ENCODE measurements at places on chromosomes 1 and 21.

- no peak for DNase-seq
Measured at GRCh38 chr1:205933671-205934618, 9.3 kb downstream of the SLC26A9 start.

DNA sequence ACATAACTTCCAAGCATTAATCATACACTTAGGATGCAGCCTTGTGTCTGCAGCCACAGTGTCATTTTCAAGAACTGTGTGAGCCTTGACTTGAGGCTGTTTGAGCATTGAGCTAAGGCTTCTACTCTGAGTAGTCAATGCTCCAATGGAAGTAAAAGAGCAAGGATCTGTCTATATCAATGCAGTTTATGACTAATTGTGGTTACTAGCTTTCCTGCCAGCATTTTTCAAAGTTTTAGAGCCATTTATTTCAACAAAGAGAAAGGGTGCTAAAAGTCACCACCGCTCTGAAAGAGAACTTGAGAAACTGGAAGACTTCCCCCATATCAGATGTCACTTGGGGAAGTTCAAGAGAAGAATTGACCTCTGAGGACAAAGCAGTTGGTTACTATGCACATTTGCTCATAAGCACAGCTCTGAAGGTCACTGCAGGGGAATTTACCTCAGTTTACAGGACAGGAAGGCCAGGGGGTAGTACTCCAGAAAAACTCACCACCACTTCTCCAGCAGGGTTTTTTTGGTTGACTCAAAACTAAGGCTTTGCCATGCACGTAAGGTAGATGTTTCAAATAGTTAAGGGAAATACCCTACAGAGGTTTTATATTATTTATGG, 24.5 kb upstream of the RGS1 start:
- DNase-seq = no peak

DNA sequence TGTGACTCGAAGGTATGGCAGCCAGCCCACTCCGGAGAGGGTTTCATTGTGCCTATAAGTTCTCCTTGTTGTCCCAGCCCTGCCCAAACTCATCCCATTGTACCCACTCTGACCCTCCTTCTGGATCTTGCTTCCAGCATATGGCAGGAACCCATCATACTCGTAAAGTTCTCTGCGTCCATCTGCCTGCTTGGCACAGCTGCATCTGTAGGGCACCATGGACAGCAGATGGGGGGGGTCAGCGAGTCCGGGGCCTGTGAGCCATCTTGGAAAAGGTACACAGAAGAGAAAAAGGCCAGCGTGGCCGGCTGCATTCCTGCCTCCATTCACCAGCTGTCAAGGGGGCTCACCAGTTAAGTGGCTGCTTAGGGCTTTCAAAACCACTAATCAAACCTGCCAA, 94.9 kb upstream of the IGSF21 start:
- DNase-seq = no peak

GRCh38 chr1:53316766-53317581, 10.9 kb downstream of the LRP8 start:
- no peak for DNase-seq

- no peak for DNase-seq
Measured at GRCh38 chr1:48571303-48571987, 99.4 kb upstream of the SPATA6 start.

- DNase-seq = no peak
Measured at GRCh38 chr1:246724731-246725095, 504 bp downstream of the SCCPDH start.

DNA sequence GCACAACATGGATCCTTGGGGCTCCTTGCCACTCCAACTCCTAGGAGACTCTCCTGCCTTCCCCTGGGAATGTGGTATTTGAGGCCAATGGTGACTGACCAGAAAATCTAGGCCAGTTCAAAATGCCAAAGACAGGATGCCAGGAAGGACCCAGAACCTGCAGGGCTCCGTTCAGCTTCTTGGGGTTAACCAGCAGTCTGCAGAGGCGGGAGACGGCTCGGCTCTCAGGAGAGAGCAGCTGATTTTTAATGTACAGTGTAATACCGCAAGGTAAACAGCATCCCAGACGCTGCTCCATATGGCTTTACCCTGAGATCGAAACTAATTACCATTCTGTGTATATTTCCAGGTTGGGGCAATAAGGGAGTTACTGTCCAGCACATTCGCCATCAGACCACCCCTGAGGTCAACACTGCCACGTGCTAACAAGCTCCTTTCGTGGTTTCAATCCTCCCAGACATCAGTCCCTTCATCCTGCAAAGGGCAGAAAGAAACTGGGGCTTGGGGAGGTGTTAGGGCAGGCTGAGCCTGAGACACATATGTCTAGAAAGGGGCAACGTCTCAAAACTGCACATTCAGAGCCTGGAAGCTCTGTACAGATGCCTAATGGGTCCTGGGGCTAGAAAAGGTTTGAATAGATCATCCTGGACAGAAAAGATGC, 16.7 kb downstream of the ITPKB start:
- DNase-seq = no peak

DNA sequence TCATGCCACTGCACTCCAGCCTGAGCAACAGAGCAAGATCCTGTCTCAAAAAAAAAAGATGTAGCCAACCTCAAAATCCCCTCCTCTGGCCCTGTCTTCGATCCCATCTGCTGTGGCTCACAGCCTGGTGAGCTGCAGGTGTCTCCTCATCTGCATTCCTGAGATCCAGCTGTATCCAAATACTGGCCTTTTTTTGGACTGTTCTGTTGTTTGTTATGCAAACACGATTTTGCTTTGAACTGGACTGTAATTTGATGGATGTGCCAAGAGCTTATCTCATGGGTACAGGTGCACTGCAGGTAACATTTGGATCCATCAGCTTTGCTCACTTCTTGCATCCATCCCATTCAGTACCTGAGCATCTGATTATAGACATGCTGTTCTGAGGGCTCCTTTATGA, 14.1 kb upstream of the FAM43B start:
- no peak for DNase-seq

- no peak for DNase-seq
Measured at GRCh38 chr1:183476081-183476480, 3.8 kb downstream of the SMG7 start.

DNA sequence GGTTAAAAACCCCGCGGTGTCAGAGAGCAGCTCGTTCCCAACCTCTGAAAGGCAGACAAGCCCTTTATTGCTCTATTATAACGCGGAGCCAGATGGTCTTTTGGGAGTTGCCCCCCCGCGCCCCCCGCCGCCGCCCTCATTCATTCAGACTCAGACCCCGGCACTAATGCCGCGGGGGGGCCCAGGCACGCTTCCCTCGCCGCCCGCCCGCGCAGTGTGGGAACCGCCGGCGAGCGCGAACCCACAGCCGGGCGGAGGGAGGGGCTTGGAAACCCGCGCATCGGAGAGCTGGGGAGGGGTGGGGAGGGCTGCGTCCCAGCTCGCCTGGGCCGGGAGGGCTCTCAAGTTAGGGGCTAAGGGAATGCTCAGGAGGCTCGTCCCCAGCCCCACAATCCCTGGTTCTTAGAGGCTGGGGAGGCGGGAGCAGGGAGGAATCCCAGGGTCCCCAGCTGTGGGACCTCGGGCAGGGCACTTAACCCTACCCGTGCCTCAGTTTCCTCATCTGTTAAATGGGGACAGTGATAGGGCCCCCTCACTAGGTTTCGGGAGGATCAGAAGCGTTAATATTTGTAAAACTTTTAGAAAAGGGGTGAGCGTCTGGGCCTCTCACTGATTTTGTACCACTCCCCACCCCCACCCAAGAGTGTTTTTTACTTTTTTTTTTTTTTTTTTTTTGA, 10.9 kb upstream of the HES5 start:
- DNase-seq = no peak

DNA sequence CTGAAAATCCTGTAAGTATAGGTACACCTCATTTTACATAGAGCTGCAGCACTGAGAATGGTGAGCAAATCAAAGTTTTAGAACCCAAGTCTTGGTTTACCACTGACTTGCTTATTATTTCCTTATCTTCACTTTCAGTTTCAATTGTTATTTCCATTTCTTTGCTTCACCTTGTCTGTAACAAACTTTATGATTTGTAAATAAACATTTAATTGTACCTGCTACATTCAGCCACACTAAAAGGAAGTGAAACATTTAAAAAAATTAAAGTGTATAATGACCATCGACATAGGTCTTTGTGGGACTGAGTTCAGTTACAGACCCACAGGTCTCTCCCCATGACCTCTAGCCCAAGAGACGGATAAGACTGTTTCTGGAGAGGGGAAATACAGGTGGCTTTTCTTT, 34.4 kb downstream of the LGR6 start:
- DNase-seq = no peak

DNA sequence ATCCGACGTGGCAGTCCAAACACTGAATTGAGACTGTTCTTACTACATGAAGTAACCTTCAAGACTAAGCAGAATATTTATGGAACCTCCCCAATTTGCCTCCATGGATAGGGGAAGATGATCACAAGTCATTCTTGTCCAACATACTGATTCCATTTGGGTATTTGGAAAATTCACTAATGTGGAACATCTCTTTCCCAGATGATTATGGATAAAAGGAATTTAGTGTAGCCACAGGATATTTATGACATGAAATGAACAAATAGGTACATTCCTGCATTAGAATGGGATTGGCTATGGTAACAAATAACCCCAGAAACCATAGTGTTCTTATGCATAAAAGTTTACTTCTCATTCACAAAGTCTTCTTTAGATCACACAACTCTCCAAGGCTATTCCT, 40.2 kb upstream of the SGIP1 start:
- no peak for DNase-seq

GRCh38 chr1:67044631-67045270, 9.2 kb downstream of the SLC35D1 start:
- no peak for DNase-seq

GRCh38 chr1:173420330-173420806, 56.8 kb upstream of the PRDX6 start:
- peak; percentile 47 for DNase-seq

GRCh38 chr1:92730476-92730875, 54.4 kb downstream of the EVI5 start:
- DNase-seq = no peak

DNA sequence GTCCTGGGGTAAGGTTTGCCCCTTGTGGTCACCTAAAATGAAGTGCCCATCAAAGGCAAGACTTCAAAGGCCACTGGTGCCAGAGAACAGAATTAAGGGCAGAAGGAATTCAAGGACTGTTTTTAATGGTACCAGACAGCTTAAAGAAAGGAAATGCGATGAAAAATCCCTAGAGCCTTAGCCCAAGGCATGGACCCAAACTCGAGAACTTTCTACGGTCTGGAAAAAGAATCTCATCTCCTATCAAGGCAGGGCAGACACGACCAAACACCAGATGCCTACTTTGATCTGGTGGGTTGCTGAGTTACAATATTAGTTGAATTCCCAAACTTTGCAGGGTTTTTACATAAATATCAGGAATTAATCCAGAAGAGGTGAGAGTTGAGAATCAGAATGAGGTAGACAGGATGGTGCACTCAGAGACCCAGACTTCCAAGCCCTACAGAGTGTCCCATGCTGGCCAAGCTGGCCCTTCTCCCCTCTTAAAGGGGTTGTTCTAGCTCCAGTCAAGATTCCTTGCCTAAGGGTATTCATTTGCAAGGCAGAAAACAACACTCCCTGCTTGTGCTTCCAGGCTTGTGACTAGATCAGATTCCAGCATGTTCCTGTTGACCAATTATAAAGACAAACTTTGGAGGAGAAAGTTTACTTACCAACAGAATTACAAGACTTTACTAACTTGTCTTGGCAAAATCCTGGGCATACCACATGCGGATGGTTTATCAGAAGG, 48.0 kb downstream of the EDN2 start:
- no peak for DNase-seq

- DNase-seq = no peak
Measured at GRCh38 chr1:154736841-154737240, 128.9 kb upstream of the ADAR start.

DNA sequence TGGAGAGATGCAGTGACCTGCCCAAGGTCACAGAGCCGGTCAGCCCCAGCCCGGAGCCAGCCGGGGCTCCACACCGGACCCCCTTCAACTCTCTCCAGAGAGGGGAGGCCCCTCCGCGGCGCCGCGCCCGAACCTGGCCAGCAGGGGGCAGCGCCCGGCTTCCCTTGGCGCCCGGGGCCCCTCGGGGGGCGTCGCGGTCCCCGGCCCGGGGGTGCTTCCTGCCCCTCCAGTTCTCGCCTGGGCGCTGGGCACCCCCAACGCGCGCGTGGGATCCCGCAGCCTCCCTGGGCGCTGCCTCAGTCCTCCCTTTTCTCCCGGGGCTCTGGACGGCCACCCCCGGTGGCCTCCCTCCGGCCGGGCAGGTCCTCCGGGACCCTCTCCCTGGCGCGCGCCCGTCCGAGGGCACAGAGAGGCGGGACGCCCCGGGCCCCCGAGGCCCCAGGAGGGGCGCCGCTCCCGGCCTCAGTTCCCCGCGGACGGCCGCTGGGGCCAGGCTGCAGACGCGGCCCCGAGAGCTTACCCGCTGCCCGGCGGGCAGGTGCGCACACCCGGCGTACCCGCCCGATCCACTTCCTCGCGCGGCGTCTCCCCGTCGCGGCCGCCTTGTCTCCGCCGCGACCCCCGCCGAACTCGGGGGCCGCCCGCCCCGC, 406 bp downstream of the HTR1D start:
- DNase-seq = peak; percentile 30

DNA sequence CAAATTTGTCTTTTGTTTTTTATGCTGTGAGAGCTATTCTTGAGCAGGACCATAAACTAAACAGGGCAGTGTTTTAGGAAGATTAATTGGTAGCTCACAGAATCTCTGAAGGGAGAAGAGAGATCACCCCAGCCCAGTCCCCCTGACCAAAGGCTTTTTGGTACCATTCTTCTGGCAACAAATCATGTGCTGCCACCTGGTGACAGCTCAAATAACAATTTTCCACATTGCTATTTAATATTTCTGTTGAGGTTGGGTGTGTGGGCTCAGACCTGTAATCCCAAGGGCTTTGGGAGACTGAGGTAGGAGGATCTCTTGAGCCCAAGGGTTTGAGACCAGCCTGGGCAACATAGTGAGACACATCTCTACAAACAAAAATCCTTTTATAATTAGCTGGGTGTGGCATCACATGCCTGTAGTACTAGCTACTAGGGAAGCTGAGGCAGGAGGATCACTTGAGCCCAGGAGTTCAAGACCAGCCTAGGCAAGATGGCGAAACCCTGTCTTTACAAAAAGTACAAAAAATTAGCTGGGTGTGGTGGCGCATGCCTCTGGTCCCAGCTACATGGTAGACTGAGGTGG, 2.2 kb upstream of the TESK2 start:
- DNase-seq = peak; percentile 49

- peak; percentile 30 for DNase-seq
Measured at GRCh38 chr1:159008744-159009188, 941 bp upstream of the IFI16 start.

GRCh38 chr1:180299479-180300221, 69.6 kb downstream of the LHX4 start:
- DNase-seq = no peak

DNA sequence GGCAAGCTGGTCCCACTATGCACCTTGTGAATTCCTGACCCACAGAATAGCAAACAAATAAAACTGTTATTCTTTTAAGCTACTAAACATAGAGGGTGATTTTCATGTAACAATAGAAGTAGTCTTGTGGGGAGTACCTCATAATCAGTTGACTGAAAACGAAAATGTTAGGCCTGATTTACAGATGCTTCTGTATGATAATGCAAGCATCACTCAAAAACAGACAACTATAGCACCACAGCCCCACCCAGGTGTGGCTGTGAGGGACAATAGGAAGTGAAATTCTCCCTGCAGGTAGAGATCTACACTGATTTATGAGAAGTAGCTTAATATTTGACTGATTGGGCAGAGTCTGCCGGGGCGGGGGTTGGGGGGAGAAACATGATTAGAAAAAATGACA, 26.5 kb upstream of the KRTAP19-8 start:
- DNase-seq = no peak
